ENCODE measurements at places on chromosomes 4 and X.

- no peak for DNase-seq
Observed at GRCh38 chr4:179398414-179398813, 1956.2 kb upstream of the AGA start.

DNA sequence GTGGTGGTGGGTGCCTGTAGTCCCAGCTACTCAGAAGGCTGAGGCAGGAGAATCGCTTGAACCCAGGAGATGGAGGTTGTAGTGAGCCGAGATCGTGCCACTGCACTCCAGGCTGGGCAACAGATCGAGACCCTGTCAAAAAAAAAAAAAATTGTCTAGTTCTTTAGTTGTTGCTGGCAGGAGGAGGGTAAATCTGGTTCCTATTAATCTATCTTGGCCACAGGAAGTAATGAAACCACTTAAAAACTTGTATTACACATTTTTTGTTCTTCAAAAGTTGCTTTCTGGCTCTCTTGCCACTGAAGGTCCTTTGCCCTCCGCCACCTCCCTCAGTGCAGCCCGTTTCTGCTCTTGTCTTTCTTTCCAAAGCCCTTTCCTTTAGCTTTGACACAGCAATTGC, 102.9 kb upstream of the ARSJ start:
- no peak for DNase-seq

- DNase-seq, result peak; percentile 2
Observed at GRCh38 chr4:96504386-96504785, 664.5 kb downstream of the PDHA2 start.

DNA sequence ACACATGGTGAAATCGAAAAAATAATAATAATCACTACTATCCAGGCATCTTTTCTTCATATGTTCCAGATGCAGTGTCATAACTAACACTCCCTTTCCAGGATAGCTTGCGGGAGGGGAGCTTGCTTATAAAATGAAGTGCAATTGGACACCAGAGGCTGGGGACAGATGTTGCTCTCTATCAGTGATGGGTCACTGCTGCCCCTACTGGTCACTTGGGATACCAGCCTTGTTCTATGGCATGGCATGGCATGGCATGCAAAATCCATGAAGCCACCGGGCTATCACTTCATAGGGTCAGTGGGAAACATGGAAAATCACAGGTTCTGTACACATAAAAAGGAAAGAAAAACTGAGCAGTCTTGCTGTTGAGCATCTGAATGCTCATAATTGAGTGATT, 168.1 kb downstream of the GLRA2 start:
- no peak for DNase-seq
